Suprapubic skin (tissue), 4 donors: ENCODE measurements at places on chromosomes 12 and 14. TPM values are rescaled to one million over a fixed set of nuclear protein-coding genes. Genes with fewer than 3 reads are reported as not detected.

The KRT71 gene
- total RNA-seq = 231 TPM

DNA sequence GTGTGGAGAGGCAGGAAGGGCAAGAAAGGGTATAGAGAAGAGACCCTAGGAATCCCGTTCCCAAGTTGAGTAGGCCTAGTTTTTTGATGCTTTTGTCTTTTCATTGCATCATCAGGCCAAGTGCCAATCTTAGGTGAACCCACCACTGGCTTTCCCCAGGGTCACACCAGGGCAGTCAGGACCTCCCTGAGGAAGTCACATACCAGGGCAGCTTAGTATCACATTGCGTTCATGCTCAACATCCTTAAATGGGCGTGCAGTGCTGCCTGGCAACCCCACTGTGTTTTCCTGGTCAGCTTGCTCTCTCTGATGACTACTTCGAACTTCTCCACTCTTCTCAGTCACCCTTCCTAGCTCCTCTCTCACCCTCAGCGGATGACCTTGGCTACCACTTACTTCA lies 9.0 kb downstream of the ASIC1 start:
- DNase-seq = no peak

DNA sequence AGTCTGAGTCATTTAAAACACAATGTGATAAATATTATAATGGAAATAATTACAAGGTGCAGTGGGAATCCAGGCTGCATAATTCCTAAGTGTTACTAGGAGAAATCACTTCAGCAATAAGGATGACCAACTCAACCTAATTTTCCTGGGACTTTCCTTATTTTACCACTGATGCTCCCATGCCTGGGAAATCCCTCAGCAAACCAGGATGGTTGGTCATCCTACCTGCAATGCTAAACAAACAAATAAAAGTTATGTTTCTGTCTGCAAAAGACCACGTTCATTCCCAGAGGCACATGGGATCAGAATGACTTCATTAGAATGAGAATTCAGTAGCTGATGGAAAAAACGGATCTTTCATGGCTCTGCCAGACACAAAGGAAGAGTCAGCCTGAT lies 130.8 kb upstream of the RAP1B start:
- no peak for DNase-seq

DNA sequence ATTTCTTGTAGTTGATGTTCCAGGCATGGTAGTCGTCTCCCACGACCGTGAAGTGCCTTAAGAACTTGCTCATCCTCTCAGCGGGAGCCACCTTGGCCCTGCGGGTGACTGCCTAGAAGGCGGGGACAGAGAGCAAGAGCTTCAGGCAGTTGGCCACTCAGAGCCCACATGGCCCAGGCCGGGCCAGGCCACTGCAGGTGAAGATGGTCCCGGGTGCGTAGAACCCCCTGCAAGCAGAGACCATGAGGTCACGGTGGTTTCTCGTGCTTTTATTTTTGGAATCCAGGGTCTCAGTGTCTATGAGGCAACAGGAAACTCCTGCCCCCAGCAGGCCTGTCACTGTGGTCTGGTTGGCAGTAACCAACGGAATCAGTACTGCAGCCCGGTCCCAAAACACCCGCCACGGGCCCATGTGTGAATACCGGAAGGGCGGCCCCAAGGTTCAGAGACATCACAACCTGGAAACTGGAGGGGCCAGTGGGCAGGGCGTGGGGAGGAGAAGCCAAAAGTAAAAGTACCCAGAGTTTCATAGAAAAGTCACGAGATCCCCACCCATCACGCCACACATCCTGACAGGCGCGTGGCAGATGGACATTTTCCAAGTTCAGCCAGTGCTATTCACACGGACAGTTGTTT lies 27.5 kb downstream of the HVCN1 start:
- no peak for DNase-seq

GRCh38 chr12:93751864-93752610 lies 74.9 kb downstream of the CRADD start:
- no peak for DNase-seq
